Posterior vena cava (tissue), 2 donors: ENCODE measurements at places on chromosomes 5 and 9. TPM values are rescaled to one million over a fixed set of nuclear protein-coding genes. Genes with fewer than 3 reads are reported as not detected.

Gene SPATA31E1
- total RNA-seq, result not detected

GRCh38 chr9:121599872-121600585 is 51.4 kb upstream of the DAB2IP start:
- no peak for DNase-seq

- DNase-seq, result no peak
Measured at GRCh38 chr5:59236986-59237385, 654.1 kb downstream of the RAB3C start.

Gene ACTBL2
- not detected for total RNA-seq

Gene ZNF782
- 5.8 TPM for total RNA-seq

DNA sequence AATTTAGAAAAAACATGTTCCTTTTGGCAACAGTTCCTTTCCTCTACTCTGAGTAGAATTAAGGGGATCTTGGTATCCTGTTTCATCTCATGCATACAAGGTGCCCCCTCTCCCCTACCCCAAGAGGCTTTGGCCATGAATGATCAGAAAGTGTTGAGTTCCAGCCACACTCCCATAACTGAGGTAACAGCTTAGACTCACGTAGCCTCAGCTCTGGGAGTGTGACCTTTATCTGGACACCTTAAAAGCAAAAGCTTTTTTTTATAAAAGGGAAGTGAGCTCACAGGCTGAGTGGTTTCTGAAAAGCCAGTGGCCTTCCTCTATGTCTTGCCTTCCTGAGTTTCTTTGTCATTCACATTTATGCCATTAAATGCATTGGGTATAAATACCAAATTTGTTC is 900 bp upstream of the HAVCR2 start:
- DNase-seq, result no peak
